ENCODE measurements at places on chromosomes 2 and 18.

GRCh38 chr2:180222644-180223043, 215.5 kb upstream of the CWC22 start:
- no peak for DNase-seq

GRCh38 chr2:121242175-121242875, 42.7 kb downstream of the TFCP2L1 start:
- DNase-seq, result no peak

DNA sequence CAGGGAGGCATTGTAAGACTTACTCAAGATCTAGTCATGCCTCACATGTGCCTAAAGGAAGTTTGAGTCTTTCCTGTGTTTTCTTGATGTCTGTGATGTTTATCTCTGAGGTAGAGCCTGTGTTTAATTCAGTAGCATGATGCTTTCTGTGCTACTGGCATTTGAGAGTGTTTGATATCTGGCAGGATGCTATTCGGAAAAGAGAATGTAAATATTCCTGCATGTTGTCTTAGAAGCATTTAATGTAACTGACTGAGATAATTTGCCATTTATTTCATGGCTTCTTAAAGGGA, 58.8 kb downstream of the GREB1L start:
- DNase-seq, result no peak

DNA sequence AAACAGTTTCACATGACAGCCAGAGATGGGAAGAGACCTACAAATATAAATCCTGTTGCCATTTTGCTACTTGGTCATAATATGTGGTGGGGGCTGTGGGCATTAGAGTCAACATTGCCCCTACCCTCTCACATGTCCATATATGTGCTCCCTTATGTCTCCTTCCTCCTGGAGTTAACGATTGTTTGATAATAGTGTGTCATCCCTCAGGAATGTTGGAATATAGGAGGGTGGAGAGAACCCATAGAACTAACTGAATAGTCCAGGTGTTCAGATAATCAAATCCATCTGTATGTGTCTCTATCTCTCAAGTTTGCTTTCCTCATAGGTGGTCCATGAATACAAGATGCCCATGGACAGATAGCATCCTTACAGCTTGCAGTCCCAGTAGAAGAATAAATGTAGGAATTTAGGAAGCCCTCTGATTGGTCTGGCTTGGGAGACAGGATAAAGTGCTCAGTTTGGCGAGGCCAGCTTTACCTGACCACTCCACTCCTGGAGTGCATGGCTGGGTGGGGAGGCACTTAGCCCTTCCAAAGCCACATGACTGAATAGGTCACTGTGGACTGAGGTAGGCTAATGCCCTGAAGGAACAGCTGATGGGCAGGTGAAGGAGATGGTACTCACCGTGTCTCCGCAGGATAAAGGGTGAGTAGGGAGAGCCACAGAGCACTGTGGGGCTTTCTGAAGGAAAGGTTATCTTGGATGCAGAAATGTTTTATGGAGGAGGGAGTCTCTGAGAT, 166.9 kb downstream of the CDCA7 start:
- no peak for DNase-seq

- DNase-seq, result no peak
Measured at GRCh38 chr2:37984589-37984988, 59.5 kb downstream of the RMDN2 start.

GRCh38 chr2:99707592-99707991, 217.8 kb upstream of the REV1 start:
- no peak for DNase-seq

DNA sequence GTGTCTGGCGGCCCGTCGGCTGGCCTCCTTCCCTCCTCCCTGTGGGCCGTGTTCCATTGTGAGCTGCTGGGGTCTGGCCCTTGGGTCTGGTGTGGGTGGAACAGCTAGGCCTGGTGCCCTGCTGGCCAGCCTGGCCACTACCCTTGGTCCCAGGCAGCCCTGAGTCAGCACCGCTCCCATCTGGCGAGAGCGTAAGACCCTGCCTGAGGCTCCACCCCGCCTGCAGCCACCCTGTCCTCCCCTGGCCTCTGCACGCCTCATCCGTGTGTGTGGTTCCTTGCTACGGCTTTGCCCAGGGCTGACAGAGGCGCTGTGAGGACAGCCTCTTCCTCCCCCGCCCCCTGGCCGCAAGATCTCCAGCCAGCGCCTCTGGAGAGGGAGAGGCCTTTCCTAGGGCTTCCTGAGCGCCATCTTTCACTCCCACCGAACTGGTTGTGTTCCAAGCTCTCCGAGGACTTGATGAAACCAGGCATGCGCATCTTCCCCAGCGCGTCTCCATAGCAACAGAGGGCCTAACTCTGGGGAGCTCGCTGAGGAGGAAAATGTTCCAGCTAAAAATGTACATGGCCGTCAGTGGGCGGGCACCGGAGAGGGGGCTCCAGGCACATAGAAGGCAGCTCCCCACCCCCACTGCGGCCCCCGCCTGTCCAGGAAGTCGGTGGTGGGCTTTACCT, 83.0 kb downstream of the STPG4 start:
- DNase-seq, result no peak

- DNase-seq, result no peak
Measured at GRCh38 chr18:62713651-62714247, 1.6 kb upstream of the PHLPP1 start.

DNA sequence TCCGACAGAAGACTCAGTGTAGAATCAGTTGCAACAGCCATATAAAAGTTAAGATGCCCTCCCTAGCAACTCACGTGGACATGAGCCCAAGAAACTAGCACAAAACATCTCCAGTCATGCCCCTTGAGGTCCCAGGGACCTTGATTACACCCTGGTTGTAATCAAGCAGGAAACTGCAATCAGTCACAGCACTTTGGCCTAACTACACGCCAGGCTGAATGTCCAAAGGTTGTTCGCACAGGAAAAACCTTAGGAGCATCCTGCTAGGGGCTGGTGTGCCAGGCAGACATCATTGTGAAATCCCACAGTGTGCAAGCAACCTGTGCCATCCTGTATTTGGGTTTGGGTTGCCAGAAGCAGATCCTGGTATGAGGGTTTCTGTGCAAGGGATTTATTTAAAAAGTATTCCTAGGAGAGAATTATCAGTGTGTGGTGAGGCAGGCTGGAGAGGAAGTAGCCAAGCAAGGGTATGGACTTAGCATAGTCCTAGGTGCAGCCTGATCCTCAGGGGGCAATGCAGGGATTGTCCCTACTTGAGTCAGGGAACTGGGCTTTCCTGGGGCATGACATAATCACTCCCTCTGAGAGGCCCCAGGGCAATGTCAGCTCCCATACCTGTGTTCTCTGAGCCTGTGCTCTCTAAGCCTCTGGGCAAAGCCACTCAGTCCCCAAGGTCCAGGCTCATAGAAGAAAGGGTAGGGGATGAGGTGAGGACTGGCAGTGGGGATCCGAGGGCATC, 17.8 kb upstream of the SULT1C2 start:
- no peak for DNase-seq

GRCh38 chr18:74742573-74743243, 145.0 kb downstream of the ZNF407 start:
- no peak for DNase-seq

DNA sequence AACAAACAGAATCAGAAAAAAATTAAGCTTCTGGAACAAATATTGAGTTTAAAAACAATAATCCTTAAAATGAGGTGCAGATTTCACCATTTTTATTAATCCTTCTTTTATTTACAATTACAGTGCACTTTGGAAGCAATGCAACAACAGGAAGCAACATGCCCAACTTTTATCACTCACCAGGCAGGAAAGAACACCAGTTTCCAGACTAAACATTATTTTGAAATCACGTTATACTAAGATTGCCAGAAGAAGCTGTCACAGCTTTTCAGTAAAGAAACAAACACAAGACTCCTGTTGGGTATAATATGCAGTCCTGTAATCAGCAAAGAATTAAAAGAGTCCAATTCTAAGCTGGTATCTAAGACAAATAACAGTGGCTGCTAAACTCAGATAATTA, 137.9 kb upstream of the ZC3H15 start:
- no peak for DNase-seq

DNA sequence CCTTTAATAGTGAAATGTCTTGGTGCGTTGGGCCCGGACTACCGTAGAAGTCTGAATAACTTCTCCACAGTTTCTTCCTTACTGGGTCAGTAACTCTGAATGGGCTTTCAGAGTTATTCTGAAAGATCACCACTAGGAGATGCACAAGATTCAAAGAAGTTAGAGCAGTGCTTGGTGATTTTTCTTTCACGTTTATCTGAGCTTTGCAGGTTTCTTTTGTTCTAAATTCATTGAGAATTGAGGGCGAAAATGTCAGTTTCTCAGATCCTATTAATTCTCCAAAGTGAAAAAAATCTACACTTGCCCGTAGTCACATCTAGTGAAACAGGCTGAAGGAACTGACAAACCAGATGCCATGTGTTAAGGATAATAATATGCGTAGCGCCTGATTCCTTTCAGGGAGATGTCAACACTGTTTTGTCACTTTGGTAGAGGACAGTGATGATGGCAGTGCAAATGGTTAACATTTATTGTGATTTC, 70.1 kb downstream of the QPCT start:
- DNase-seq, result no peak

- DNase-seq, result no peak
Measured at GRCh38 chr18:31649978-31650719, 34.2 kb downstream of the B4GALT6 start.

DNA sequence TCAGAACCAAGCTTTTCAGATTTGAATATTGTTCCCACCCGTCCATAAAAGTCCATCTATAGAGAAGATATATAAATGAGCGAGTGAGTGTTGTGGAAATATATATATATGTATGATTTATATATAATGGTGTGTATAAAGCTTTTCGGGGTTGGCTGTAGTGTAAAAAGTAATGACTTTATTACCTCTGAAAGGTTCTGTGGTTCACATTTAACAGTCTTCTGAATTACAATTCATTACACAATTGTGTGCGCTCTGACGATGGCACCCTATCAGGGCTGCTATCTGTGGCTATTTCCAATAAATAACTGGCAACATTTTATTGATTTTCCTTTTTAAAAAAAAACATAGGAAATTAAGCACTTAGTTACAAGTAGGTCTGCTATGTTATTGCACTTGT, 2.7 kb upstream of the BCL11A start:
- no peak for DNase-seq

- no peak for DNase-seq
Measured at GRCh38 chr2:42859006-42859552, 66.7 kb upstream of the HAAO start.

DNA sequence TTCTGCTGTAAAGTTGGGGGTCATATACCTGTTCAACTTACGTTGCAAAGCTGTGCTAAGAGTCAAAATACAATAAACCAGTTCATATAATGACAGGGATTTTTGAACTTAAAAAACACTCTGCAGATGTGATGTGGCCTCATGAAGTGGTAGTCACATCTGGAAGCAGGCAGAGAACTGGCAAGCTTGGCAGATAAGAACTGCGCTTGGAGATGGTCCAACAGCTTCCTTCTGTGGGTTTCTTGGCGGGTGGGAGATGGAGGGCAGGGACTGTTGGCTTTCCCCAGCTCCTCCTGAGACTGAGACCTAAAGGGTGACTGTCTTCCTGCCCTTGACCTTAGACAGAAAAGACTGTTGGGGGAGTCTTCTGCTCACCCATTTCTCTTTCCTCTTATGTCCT, 140.4 kb downstream of the CTIF start:
- DNase-seq, result no peak

DNA sequence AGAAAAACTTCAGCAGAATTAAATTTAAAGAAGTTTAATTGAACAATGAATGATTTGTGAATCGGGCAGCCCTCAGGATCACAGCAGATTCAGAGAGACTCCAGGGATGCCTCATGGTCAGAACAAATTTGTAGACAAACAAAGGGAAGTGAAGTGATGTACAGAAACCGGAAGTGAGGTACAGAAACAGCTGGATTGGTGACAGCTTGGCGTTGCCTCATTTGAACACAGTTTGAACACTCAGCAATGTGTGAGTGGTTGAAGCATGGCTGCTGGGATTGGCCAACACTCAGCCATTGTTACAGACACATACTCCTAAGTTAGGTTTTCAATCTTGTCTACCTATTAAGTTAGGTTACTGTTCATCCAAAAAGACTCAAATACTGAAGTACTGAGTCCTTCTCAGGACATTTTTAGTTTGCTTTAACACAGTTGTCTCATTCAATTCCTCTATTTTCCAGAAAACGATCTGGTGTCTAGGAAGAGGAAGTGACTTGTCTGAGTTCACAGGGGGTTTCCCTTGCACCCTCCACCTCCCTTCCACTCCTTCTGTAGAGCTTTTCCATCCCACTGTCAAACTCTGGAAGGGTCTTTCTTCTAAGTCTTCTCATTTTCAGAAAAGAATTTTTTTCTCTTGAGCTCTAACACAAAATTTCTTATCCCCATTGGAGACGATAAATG, 137.9 kb downstream of the SLC4A3 start:
- DNase-seq, result no peak

- DNase-seq, result no peak
Measured at GRCh38 chr2:191938779-191939178, 91.9 kb upstream of the CAVIN2 start.

DNA sequence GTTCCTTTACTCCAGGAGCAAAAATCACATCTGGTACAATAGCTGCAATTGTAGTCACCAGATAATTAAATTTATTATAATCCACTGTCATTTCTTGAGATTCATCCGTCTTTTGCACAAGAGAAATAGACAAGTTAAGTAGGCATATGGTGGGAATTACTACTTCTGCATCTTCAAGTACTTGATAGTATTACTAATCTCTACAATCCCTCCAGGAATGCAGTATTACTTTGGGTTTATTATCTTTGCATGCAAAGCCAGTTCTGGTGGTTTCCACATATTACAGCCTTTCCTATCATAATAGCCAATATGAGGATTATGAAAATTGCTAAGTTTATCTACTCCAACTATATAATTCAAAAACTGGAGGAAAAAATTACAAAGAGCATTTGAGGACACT, 254.1 kb downstream of the IKZF2 start:
- DNase-seq, result no peak

DNA sequence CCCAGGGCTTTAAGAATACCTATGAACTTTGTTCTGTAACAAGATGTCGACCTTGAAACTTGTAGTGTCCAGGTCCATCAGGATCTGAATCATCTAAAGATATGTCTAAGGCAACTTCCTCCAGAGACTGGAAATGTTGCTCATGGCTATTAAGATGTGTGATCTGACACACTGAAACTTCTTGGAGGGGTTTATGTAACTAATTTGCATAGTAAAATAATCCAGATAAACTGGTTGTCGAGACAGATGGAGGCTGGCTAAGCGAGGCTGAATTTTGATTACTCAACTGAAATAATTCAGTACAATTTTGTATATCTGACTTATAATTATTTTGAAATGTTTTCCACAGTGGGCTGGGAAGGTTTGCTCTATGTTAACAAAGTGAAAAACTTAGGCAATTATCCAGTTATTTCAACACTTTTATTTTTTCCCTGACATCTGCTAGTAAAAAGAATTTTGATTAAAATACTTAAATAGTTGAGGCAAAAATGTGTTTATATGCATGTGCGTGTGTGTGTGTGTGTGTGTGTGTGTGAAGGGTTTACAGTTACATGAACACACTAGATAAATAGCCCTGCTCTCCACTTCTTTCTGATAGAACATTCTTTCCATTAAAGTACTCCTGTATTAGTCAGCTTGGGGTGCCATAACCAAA, 11.4 kb upstream of the MAP3K20 start:
- no peak for DNase-seq

- DNase-seq, result no peak
Measured at GRCh38 chr18:54916507-54916906, 42.8 kb downstream of the CCDC68 start.

Data from cortex of kidney (tissue), 1 donor.